ENCODE measurements at places on chromosomes 7 and 10.

GRCh38 chr7:55073051-55073511 is 54.3 kb downstream of the EGFR start:
- no peak for DNase-seq

DNA sequence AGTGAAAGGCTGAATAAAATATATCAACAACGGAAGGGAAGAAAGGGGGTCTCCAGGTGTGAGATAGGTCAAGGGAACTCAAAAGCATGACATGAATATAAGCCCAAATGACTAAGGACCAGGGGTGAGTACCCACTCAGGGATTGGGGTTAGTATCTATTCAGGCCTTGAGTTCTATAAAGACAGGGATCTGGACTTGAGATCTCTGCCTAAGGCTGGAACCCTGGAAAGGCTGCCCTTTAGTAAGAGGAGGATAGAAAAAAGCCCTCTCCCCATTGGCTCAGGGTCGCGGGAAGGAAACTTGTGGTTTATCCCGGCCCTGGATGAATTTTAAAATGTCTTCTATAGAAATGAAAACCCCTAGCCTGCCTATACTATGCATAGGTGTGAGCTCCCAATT is 2.4 kb upstream of the ITPRIP start:
- no peak for DNase-seq

DNA sequence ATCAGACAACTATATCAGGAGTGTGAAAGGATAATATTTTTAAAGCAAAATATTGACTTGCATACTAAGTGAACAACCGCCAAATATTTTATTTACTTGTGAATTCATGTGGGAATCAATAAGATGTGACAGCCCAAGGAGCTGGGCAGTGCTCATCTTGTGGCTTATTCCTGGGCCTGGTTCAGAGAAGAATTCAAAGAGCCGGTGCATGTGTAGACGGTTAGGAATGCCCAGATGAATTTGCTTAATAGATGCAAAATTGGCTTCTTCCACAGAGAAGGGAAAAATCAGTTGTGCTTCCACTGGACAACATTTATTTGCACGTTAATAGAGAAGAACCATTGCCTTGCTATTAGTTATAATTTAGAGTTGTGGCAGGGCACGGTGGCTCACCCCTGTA is 4.4 kb downstream of the MYL7 start:
- no peak for DNase-seq

- DNase-seq, result no peak
Measured at GRCh38 chr10:114850126-114850525, 28.5 kb downstream of the FHIP2A start.

GRCh38 chr7:150432915-150433892 is 17.2 kb upstream of the GIMAP8 start:
- no peak for DNase-seq

- DNase-seq, result peak; percentile 92
Measured at GRCh38 chr7:17625043-17625442, 315.3 kb downstream of the SNX13 start.

DNA sequence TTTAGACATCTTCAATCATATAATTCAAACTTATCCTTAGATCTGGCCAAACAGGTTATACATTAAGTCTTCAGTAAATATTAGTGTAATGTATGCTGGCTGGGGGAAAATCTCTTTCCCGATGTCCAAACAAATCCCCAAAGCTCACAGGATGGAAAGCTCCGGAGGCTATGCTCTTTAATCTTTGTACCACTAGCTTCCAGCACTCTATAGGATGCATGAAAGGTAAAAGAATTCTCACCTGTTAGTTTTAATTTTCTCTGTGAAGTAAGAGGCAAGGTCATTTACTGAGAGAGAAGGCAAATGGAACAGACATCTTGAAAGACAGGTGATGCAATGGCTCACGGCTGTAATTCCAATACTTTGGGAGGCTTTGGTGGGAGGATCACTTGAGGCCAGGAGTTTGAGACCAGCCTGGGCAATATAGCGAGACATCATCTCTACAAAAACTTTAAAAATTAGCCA is 99.8 kb upstream of the KIF5B start:
- no peak for DNase-seq

DNA sequence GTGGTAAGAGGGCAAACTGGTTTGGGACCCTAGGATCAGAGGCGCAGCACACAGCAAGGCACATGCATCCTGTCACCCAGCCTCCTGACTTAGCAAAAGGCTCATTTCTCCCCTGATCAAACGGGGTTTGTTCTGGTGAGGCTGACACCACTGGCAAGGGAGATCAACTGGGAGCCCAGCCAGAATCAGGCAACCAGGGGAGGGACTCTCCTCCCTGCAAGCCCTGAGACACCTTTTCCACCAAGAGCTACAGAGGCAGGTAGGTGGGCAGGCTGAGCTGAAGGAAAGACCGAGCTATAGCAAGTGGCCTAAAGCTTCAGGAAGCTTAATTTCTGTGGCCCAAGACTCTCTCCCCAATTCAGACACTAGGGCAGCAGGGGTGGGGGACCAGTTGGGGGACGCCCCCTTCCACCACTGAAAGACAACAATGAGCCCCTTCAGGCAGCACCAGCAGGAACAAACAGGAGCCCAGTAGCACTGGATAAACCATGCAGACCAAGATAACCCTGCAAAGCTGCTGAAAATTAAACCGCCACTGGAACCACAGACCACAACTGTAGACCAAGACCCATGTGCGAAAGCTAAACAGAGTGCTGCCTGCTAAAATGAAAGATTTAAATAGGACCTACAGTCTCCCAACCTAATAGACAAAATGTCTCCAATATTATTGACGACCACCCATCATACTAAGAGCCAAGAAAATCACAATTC is 27.1 kb upstream of the SAR1A start:
- DNase-seq, result no peak

GRCh38 chr10:86065711-86066251 is 300.8 kb downstream of the GRID1 start:
- no peak for DNase-seq

DNA sequence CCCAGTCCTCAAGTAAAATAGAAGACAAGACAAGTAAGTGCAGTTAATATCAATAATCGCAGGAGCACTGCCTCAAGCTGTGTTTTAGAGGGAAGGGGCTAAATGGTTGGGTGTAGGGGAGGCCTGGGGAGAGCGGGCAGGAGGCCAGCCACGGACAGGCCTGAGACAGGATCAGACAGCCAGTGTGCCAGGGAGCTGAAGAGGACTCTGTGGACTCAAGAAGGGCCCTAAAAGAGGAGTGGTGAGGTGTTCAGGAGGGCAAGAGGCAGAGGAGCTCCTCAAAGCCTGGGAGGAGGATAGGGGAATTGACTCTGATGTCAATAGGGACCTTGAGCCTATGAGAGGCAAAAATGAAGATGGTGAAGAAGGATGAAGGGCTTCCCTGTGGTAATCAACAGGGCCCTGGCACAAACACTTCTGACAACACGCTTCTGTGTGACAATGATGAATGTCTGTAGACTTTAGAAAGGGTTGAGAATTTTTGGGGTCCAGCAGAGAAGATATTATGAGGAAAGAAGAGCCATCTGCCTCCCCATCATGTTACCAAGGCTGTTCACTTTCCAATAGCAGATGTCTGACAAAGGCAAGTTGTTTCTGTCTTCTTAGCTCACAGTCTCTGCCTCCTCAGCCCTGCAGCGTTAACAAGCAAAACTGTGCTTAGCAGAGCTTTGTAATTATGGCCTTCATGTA is 2.4 kb upstream of the PTPRE start:
- DNase-seq, result no peak

- DNase-seq, result peak; percentile 71
Measured at GRCh38 chr10:126063353-126063791, 167.0 kb downstream of the FANK1 start.

- DNase-seq, result no peak
Measured at GRCh38 chr7:6162331-6162620, 110.1 kb downstream of the CYTH3 start.

- no peak for DNase-seq
Measured at GRCh38 chr7:80929619-80930018, 10.8 kb upstream of the SEMA3C start.

GRCh38 chr10:62817766-62818425 is 1.7 kb upstream of the EGR2 start:
- DNase-seq, result peak; percentile 77

GRCh38 chr7:28729281-28729680 is 228.8 kb downstream of the TRIL start:
- DNase-seq, result no peak

DNA sequence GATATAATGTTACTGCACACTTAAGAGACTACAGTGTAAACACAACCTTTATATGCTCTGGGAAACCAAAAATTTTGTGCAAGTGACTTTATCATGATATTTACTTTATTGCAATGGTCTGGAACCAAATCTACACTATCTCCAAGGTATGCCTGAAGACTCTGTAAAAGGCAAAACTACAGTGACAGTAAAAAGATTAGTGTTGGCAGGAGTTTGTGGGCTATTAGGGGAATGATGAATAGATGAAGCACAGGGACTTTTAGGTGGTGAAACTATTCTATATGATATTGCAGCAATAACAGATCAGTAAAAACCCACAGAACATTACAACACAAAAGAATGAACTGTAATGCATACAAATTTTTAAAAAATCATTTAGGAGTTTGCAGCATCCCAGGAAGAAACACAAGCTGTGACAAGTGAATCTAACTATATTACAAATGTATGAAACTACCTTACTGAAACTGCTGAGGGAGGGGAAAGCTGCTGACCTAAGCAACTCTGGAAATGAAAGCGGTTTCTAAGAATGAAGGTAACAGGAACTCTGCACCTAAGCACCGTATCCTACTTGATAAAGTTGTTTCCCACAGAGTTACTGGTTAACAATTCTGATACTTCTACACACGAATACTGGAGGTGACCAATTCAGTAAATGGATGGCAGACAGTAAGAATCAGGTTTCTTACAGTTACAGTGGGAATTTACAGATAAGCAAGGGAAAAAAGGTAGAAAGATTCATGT is 82.6 kb downstream of the ATE1 start:
- no peak for DNase-seq
